ENCODE measurements at places on chromosomes 4 and X.

DNA sequence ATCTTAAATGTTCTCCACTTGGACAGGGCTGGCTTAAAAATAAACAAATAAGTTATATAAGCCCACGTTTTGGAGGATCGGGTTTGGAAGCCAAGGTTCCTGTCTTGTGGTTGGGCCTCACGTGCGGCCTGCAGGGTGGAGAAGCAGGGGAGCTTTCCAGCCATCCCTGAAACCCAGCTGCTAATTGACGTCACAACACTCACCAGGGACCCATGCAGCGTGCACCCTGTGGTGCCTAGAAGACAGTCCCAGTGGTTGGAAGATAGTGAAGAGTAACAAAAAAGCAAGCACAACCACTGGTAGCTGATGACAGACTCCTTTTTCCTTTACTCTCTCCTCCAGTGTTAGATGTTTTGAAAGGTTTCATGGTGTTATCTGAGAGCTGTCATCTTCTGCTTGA lies 142.0 kb upstream of the RBPJ start:
- DNase-seq: no peak

- no peak for DNase-seq
Measured at GRCh38 chrX:118631586-118631985, 95.8 kb upstream of the IL13RA1 start.

- no peak for DNase-seq
Measured at GRCh38 chr4:61489927-61490326, 289.8 kb downstream of the ADGRL3 start.

GRCh38 chr4:13912966-13913365 lies 285.4 kb upstream of the BOD1L1 start:
- no peak for DNase-seq

GRCh38 chr4:38865445-38865844 lies 2.2 kb upstream of the FAM114A1 start:
- no peak for DNase-seq

GRCh38 chrX:56803850-56804681 lies 75.0 kb downstream of the NBDY start:
- DNase-seq: no peak

DNA sequence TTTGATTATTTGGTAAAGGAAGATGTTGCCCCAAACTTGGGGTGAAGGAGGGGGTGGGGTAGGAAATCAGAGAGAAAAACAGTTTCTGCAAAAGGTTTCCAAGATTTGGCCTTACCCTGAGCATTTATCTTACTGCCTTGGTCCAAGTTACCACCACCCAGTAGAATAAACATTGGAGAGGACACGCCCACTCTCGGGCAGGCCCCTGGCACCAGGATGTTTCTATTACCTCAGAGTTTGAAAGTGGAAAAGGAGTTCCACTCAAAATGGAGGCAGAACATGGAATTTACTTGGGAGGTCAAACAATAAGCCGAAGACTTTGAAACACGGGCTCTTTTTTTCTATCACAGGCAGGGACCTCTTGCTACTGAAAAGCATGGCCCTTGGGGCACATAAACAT lies 113.7 kb downstream of the CHRNA9 start:
- no peak for DNase-seq

GRCh38 chr4:23930750-23931488 lies 41.1 kb upstream of the PPARGC1A start:
- DNase-seq: no peak

- no peak for DNase-seq
Measured at GRCh38 chr4:140693562-140693961, 62.6 kb downstream of the TBC1D9 start.

GRCh38 chr4:6262176-6262575 lies 7.5 kb upstream of the WFS1 start:
- DNase-seq: no peak

DNA sequence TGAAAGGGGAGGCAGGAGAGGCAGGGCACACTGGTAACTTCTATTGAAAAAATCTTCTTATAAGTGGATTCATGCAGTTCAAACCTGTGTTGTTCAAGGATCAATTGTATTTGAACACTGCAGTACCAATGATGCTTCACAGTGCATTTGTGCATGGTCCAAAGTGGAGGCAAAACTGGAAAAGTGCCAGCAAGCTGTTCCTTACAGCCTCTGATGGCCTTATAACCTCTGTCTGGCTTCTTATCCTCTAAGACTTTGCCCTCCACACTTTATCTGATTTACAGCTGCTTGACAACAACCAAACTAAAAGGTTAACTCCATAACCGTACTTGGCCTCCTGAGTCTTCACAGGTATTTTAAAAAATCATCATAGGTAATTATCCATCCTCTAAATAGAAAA lies 40.4 kb downstream of the MAGEB17 start:
- DNase-seq: no peak

DNA sequence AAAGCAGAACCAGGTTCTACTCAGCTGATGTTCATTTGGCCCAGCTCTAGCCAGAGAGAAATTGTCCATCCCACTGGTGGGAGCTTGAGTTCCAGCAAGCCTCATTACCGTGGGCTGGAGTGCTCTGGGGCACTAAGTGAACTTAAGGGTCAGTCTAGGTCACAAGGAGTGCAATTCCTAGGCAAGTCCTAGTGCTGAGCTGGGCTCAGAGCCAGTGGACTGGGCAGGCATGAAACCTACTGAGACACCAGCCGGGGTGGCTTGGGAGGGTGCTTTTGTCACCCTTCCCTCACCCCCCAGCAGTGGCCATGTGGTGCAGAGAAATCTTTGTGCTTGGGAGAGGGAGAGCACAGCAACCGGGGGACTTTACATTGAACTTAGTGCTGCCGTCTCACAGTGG lies 39.4 kb downstream of the GSX2 start:
- DNase-seq: no peak

DNA sequence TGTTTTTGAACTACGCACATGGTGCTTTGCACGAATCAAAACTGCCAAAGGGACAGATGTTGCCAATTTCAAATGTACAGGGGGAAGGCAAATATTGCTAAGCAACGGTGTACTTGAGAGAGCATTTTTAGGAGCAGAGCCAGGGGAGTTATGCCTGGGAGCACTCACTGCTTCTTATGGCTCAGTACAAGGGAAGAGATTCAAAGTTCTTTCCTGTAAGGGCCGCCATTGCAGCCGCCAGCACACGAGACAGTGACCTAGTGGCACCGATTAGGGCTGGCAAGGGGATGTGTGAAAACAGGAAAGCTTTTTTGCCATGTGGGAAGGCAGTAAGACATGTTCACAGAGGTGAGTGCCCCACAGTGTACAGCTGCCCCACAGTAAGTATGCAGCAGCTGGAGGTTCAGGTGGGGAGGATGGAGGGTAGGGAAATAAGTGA lies 133.8 kb downstream of the AFF1 start:
- DNase-seq: no peak

- no peak for DNase-seq
Measured at GRCh38 chrX:74506317-74507115, 85.2 kb downstream of the SLC16A2 start.

Data from hematopoietic multipotent progenitor cell treated with erythropoietin and hydrocortisone succinate and interleukin-3 and kit ligand, for 17 days (in vitro differentiated cells).